ENCODE measurements at places on chromosomes 16 and 17. TPM values are rescaled to one million over a fixed set of nuclear protein-coding genes. Genes with fewer than 3 reads are reported as not detected.

Gene RNF222
- polyA plus RNA-seq: not detected

GRCh38 chr17:79612468-79613194 lies 1.8 kb upstream of the RBFOX3 start:
- peak; percentile 83 for DNase-seq

DNA sequence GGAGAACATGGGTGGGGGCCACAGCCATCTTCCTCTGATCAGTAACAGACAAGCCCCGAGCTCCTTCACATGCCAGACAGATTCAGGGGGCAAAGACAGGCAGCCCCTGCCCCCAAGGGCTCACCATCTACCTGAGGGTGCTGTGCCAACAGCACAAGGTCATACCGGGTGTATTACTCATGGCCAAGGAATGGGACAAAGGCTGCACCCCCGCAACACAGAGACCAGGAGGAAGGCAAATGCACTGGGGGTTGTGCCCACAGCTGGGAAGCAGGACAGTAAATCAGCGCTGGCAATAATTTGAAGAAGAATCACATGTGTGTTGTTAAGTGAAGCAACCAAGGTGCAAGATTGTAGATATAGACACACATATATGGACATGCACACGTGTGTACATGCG lies 137.1 kb downstream of the C16orf95 start:
- DNase-seq: no peak

DNA sequence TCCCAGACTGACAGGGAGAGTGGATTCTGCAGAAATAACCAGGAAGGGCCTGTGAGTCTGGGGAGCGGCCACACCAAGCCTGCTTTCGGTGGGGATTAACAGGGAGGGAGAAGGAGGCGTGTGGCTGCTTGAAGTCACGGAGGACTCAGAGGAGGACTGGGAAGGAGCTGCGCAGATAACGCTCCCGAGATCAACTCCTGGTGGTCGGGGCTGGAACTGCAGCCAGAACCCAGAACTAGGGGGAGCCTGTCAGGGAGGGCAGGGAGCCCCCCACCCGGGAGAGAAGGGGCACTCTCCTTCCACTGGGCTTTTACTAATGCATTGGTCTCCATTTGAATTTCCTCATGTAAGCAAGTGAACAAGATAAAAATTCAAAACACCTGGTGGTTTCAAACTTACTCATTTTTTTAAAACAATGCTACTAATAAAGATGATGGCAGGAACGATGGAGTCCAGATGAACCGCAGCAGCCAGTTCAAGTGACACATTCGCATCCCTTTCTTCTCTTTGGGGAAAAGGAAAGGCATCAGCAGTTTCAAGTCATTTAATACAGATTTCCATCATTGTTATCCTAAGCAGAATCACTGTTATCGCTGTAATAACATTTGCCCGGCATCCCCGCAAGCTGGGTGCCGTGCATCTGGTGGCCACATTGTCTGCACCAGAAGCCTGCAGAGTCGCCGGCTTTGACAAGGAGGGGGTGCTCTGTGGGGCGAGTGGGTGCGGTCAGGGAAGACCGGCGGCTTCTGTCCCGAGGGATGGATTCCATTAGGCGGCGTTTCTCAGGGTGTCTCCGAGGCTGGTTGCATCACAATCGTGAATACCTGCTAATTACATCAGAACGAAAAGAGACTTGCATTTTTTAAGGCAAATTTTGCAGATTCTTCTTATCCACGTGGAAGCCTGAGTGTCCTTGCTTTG lies 183.0 kb downstream of the FOXL1 start:
- DNase-seq: no peak

All from kidney (tissue), 22 donors.